Activated CD4-positive, alpha-beta T cell treated with anti-CD3 and anti-CD28 coated beads, Interleukin-2, amount 50 U/mL, for 4 hours (primary cell): ENCODE measurements at places on chromosomes 12 and 14.

- DNase-seq: no peak
These were observed 1.5 kb downstream of the CRIP1 start for GRCh38 chr14:105487986-105488777.

- no peak for DNase-seq
These were observed 28.4 kb upstream of the SFSWAP start for GRCh38 chr12:131682510-131682895.

DNA sequence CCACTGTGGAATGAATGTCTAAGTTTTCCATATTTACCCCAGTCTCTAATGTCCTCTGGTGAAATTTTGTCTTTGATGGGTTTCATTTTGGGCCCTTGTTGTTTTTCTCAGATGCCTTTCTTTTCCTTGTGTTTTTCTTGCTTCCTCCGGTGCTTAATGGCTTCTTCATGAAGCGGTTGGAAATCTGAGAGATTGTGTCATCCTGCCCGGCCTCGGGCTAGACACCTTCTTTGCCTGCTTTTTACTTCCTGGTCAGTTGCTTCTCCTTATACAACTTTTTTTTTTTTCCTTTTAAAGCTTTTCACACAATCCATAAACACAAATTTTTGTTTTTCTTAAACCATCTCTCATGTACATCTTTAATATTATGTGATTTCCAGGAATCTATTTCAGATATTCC, 7.1 kb downstream of the ETV6 start:
- DNase-seq: no peak

GRCh38 chr12:25962932-25963525, 4.5 kb downstream of the RASSF8 start:
- no peak for DNase-seq

DNA sequence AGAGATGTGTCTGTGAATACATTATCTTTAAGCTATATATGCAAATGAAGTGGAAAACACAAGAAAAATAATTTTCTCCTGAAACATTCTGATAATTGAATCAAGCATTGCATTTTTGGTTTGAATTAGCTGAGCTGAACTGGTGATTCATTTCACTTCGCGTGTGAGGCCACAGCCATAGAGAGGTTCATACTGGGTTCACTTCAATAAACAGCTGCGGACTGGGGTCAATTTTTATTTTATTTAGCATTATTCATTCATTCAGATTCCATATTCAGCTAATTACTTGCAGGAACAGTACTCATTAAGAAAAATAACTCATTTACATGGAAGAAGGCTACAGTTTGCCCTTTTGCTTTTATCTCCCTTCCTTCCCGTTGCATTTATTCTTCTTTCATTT, 195.2 kb upstream of the LRIG3 start:
- no peak for DNase-seq

GRCh38 chr14:87838931-87839330, 154.1 kb downstream of the GALC start:
- DNase-seq: no peak

DNA sequence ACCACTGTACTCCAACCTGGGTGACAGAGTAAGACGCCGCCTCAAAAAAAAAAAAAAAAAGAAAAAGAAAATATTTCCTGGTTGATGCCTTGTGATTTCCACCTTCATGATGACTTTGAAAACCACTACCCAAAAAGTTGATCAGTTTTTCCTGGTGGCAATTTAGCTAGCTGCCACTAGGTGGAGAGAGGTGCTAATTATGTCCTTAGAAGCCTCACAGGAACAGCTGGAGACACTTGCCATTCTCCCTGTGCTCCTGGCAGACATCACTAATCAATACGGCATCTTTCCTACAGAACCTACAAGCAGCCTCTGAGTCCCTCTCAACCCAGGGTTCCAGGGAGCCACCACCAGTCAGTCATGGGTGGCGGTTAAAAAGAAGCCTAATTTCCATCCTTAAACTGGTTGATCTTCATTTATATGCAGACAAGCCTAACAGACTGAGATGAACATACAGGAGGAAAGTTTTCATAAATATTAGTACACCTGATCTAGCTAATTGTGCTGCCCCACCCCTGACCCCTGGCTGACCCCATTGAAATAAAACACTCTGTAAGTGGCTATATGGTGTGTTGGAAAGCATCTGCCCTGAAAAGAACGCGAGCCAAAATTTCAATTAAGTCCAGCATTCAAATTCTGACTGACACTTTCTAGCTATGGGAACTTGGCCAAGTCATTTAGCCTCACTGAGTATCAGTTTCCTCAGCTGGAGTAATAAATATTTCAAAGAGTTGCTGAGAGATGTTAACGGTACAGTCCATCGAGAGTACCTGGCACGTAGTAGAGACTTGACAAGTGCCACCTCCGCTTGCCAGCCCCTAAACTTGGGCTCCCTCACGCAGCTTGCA, 6.2 kb upstream of the OAS1 start:
- peak; percentile 13 for DNase-seq

GRCh38 chr14:103016071-103016470, 41.3 kb downstream of the CDC42BPB start:
- no peak for DNase-seq

DNA sequence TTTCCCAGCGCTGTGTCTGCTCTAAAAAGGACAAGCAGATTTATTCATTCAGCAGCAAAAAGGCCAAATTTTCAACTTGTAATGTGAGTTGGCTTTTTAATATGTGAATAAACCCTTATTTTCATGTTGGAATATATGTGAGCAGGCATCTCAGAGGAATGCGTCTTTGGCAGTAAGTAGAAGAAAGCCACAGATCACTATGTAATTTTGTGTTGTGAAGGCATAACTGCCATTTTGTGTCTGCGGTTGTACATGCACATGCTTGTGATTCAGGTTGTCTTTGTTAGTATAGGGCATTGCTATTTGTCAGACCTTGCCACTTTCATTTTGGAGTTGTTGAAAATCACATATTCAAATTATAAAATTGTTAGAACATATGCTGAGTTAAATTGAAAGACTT, 398.8 kb upstream of the RGS6 start:
- DNase-seq: no peak

DNA sequence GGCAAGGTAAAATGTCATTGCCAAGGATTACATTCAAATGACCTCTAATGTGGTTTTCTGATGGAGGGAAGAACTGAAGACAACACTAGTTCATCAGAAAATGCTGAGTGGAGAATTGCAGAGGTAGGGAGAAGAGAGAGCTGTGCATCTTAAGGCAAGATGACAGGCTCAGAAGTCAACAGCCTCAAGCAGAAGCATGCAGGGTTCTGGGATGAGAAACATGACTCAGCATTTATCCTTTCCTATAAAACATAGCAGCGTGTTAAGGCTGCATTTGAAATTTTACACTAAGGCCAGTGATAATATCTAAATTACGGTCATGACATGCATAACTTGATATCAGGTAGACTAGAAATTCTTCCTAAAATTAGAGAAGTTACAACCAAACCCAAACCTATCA, 53.7 kb upstream of the DYRK2 start:
- no peak for DNase-seq

- no peak for DNase-seq
These were observed 6.2 kb downstream of the CHST11 start for GRCh38 chr12:104462931-104463339.

- DNase-seq: no peak
These were observed 3.1 kb downstream of the KRT82 start for GRCh38 chr12:52402873-52403540.

GRCh38 chr14:33510991-33511390, 439.9 kb downstream of the EGLN3 start:
- DNase-seq: no peak

DNA sequence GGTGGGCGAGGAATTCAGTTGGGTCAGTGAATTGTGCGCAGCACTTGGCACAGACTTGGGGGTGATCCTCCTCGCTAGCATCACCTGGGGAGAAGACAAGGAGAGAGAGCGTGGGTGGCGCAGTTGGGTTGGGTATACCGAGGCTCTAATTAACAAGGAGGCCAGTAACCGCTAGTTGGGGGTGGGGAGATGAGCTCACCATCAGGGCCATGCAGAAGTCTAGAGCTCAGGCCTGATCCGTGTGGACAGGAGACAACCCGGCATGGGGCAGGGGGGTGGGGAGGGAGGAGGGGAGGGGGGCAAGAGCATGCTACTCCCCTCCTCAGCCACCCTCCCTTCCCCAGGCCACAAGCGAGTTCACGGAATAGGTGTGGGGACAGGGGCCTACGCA, 580 bp downstream of the SALL2 start:
- no peak for DNase-seq

DNA sequence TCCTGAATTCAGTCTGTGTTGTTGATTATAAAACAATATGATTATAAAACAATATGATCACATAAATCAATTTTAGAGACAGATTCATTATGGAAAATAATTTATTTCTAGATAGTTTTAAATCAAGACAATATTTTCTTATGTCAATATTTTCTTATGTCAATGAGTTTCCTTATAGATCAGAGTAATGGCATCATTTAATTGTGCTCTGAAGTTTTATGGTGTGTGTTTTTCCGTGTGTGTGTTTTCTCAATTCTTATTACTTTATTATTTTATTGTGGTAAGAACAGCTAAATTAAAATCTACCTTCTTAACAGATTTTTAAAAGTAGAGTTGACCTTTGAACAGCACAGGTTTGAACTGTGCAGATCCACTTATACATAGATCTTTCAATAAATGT, 105.3 kb upstream of the SLCO1B1 start:
- DNase-seq: no peak

DNA sequence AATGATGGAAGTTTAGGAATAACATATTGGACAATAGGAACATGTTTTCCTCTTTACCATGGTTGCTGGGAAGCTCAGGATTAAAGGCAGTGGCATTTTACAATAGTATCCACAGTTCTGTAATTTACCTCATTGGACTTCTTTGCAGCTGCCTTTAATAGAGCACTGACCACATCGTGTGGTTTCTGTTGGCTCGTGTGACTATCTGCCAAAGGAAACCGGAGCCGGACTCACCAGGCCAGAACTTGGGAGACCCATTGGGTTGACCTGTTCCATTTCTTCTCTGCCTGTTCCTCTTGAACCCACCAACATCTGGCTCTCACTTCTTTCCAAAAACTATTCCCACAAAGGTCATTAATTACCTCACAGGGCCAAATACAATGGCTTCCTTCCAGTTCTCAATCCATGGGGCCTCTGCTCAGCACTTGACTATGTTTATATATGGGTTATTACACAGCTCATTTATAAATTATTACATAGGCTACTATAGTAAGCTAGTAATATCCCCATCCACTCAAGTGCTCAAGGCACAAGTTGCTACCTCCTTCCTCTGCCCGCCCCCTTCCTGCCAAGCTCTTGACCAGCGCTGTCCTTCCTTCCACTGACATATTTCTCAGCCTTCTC, 121.5 kb upstream of the VASH1 start:
- no peak for DNase-seq

DNA sequence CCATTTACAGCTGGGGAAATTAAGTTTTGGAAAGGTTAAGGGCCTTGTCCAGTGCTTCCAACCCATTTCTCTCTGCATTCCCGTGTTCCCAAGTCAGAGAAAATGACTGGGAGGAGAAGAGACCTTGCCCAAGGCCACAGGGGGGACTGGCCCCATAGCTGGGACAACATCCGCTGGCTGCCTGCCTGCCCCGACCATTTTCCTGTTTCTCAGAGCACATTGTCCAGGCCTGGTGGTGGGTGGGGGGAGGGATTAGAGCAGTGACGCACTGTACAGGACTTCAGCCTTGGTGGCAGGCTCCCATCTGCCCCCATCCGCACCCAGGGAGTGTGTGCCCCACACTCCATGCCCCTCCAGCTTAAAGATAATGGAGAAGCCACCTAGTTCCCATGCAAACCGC, 27.7 kb downstream of the DIO3 start:
- DNase-seq: no peak

DNA sequence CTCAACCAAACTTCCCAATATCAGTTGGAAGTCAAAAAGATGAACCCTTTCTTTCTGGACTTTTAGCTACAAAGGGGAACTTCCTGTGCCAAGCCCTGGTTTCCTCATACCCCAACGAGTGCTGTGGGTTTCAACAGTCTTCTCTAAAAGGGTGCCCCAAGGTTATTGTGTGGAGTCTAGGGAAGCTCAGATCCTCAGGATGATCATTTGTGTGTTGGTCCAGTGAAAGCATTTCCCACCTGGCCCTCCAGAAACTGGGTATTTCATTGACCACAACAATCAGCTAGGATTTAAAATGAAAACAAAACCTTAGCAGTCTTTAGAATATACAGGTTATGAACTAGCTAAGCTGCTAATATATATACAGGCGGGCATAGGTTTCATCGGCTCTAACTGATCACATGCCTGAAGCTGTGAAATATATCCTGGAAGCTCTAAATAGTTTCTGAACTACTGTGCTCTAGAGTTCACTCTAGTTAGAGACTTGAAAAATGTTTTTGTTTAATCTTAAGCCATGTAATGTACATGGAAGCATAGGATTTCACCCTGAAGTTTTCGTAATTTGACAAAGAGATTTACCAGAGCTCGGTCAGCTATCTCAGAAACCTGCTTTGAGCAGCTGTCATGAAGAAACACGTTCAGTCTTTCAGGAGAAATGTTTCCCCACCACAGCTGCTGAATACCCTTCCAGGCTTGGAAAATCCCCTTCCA, 29.6 kb downstream of the P2RX4 start:
- no peak for DNase-seq

GRCh38 chr12:104583301-104583700, 126.6 kb downstream of the CHST11 start:
- DNase-seq: no peak

DNA sequence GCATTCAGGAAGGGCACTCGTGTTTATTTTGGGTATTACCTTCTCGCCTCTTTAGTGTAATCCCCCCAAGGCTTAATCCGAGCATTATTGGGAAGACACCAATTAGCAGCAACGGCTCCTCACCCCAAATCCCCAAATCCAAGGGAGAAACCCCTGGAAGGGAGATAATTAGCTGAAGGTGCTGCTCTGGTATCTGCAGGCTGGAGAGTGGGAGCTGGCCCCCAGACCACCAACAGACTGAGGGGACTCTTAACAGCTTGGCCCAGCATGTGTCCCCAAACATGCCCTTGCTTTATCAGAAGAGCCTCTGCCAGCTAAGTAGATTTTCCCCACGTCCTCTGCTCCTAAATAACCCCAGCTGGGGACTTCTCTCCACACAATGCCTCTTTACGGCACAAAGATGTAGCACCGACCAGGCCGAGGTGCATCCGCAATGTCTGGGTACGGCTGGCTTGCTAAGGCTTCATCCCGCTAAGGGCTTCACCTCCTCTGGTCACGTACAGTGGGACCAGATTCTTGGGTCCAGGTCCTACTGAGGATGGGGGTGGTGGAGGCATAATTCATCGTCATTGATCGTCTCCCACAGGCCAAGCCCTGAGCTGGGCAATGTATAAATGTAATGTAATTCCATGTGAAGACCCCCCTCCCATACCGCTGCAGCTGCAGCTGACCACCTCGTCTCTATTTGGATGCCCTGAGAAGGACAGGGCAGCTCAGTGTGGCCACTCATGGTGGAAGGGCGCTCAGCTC, 123.7 kb upstream of the GSC start:
- no peak for DNase-seq
